Heart left ventricle (tissue), 16 donors: ENCODE measurements at places on chromosomes 11 and 22. TPM values are rescaled to one million over a fixed set of nuclear protein-coding genes. Genes with fewer than 3 reads are reported as not detected.
A peak's percentile ranks its signal among the peaks of the same experiment; 100 is the strongest.

The OR8G1 gene
- not detected for polyA plus RNA-seq

The OR2D2 gene
- not detected for polyA plus RNA-seq

The OR8A1 gene
- polyA plus RNA-seq, result not detected

The POLD3 gene
- 10.4 TPM for polyA plus RNA-seq

The RTN4RL2 gene
- 1.0 TPM for polyA plus RNA-seq

The KLHDC7B gene
- polyA plus RNA-seq, result not detected

The CLCF1 gene
- polyA plus RNA-seq, result 17.1 TPM

The VWCE gene
- polyA plus RNA-seq, result 0.38 TPM

DNA sequence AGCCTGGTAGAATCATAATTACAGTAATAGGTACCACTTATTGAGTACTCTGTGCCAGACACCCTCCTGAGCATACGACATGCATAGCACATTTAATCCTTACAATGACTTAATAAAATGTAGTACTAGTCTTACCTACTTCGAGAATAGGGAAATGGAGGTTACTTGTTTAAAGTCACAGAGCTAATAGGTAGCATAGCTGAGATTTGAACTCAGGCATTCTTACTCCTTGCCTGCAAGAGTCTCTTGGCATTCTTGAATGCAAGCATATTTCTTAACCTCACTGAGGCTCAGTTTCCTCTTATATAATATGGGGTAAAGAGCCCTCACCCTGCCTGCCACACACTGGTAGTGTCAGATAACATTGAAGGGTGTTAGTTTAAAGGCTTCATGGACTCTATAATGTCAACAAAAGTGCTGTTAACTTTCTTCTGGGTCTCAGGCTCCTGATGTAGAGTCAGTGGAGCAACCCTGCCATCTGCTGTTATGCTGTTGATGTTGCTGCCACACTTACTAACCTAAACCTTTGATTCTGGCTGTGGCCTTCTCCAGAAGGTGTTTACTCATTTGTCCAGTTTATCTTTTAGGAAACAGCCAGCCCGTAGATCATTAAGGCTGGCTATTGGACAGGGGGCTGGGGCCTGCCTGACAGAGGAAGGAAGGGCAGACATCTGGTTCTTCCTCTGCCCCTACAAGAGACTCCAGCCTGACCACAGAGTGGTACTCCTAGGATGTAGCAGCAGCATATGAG lies 18.9 kb downstream of the LIMK2 start:
- peak; percentile 46 for DNase-seq

- no peak for DNase-seq
Measured at GRCh38 chr22:37672920-37673455, 2.4 kb upstream of the LGALS1 start.

- DNase-seq, result peak; percentile 85
Measured at GRCh38 chr22:39278040-39278439, 33.3 kb upstream of the PDGFB start.

- DNase-seq, result peak; percentile 51
Measured at GRCh38 chr11:7571640-7572000, 57.8 kb downstream of the PPFIBP2 start.

GRCh38 chr22:44200855-44201550 lies 20.3 kb downstream of the PARVG start:
- no peak for DNase-seq

- DNase-seq, result no peak
Measured at GRCh38 chr11:65781962-65782815, 1.4 kb upstream of the AP5B1 start.

GRCh38 chr22:32700191-32700882 lies 101.2 kb upstream of the TIMP3 start:
- DNase-seq, result no peak

- no peak for DNase-seq
Measured at GRCh38 chr11:133507185-133507584, 25.1 kb downstream of the OPCML start.

GRCh38 chr22:50673231-50674129 lies 857 bp downstream of the SHANK3 start:
- DNase-seq, result no peak

- DNase-seq, result peak; percentile 37
Measured at GRCh38 chr11:48013269-48013901, 33.0 kb downstream of the PTPRJ start.

DNA sequence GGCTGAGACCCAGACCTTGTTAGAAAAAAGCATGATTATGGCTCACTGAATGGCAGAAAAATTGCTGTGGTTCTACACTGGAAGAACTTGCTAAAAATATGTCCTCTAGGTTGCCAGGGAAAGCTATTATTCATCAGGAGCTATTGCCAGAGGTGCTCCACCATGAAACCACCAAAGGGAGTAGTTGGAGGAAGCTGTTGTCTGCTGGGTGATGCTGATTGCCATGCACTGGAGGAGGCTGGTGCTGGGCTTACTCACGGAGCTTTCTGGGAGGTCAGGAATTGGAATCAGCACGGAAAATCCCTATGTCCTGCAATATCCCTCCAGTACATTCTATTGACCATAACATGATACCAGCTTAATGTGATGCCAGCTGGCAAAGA lies 199.6 kb upstream of the ZBED5 start:
- no peak for DNase-seq

DNA sequence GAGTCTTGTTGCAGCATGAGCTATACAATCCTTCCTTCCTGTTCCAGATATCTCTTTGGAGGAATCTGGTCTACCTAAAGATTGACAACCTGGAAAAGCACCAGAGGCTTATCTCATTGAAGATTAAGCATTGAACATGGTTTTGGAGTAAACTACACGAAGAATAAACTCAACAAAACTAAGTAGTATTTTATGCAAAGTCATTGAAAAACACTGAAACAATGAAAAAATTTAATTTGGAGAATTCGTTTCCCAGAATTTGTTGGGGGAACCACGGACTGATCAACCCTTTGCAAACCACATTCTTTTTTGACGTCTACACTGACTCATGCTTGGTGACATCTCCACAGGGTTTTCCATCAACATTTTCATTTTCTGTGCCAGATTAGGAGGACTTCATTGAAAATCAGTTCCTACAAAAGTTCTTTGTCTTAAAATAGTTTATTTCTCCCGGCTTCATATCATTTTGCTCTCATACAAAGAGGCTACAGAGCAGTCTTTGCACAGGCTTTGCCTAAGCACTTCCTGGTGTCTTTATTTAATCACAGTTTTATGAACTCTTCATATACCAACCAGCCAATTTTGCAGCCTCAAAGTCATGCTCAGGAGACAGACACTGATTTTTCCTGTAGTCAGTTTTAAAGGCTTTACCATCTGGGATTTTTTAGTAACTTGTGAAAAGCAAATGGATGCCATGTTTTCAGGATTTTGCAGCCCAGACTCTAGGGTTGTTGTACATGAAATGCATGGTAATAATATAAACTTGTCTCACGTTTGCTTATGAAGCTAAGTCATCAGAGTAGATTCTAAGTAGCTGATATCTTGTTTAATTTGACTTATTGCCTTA lies 186.3 kb downstream of the C11orf91 start:
- DNase-seq, result no peak

DNA sequence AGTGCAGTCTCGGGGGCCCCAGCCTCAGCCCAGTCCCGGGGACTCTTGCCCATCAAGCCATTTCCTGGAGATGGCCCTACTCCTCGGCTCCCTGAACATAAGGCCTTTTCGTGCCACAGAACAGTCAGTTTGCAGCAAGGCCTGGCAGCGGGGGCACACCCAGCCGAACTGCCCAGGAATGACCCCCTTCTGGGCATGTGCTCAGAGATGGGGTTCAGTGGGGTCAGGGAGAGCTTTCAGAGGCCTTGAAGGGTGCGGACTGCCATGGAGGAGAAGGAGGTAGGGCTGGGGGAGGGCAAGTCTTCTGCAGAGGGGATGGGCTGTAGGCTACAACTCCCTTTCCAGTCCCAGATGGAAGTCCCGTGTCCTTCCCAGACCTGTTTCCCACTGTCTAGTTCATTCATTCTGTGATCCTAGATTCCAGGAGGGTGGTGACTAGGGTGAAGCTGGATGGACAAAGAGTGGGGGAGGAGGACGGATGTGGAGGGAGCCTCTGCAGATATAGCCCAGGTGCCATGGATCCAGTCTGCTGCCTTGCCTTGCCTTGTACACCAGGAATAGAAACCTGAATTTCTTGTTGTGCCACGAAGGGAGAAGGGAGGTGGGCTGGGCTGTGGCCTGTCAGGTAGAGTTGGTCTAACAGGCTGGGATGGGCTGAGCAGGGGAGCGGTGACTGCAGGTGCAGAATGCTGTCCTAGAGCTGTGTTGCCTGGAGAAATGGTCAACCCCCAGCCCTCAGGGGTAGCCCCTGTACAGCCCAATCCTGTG lies 14.2 kb upstream of the OMP start:
- peak; percentile 10 for DNase-seq

GRCh38 chr11:85170184-85170583 lies 457.0 kb downstream of the DLG2 start:
- DNase-seq, result no peak
